Tongue (tissue), 3 donors: ENCODE measurements at places on chromosomes 6 and 20.

DNA sequence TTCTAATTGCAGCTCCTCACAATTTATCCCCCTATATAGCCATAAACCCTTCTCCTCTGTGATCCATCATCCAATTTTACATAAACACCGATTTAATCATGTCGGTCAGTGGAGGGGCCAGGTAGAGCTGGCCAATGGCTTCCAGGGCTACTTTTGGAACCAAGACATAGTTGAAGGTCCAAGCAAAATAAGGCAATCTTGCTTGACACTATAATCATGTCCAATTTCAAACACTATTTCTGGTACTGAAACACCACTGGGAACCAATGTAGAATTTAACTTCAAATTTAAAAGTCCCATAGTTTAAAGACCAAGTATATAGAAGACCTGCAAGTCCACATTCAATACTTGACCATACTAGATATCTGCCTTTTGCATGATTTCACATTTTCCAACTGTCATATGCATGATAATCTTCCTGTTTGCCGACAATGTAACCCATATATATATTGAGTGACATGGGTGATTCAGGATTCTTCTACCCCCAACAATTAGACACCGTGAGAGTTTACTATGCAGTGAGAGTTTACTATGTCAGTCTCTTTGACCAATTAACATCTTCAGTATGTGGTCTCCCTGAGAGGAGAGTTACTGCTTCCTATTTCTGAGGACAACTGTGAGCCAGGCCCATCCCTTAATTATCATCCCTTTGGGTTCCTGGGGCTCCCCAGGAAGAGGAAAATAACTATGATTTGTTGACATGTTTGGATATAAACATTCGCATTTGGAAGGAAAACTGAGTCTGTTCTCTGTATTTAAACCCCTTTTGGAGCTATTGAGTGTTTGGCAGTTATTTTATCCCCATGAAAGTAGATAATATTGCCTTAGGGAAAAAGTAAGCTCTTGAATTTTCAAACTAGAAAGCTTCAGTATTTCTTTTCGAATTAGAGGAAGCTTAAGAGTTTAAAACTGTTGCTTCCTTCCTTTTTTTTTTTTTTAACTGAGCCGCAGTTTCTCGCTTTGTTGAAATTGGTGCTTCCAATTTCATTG, 31.8 kb downstream of the SAMD3 start:
- peak; percentile 42 for DNase-seq

- DNase-seq: no peak
Measured at GRCh38 chr6:41577356-41578216, 31.4 kb downstream of the FOXP4 start.

- DNase-seq: no peak
Measured at GRCh38 chr20:8787090-8787489, 281.8 kb upstream of the PLCB4 start.

GRCh38 chr6:14871221-14871620, 374.6 kb upstream of the JARID2 start:
- DNase-seq: peak; percentile 62

- DNase-seq: no peak
Measured at GRCh38 chr6:44514576-44515193, 127.2 kb downstream of the CDC5L start.

GRCh38 chr20:7389216-7389615, 551.0 kb downstream of the HAO1 start:
- DNase-seq: no peak

- DNase-seq: no peak
Measured at GRCh38 chr6:142796571-142796970, 148.4 kb downstream of the HIVEP2 start.

- peak; percentile 84 for DNase-seq
Measured at GRCh38 chr6:4647414-4648365, 128.5 kb upstream of the CDYL start.

DNA sequence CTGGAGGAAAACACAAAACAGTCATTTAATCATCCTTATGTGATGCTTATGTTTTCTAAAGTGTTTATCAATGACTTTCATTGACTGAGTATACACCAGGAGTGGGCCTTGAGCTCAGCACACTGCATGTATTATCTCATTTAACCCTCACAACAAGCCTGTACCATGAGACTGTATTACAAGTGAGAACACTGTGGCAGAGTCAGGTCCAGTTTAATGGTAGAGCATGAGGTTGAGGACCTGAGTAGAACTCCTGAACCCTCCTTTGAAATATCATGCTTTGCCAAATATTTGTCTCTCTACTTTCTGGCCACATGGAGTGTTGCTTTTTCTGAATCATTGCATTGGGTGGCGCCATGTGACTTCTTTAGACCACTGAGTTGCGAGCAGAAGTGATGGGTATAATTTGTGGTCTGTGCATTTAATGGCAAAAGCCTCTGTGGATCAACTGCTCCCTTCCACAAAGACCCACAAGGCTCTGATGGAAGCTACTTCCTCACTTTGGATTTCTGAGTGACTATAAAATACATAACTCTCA, 65.0 kb upstream of the SIRPG start:
- no peak for DNase-seq

- DNase-seq: no peak
Measured at GRCh38 chr6:170155464-170156196, 135.2 kb downstream of the DLL1 start.

DNA sequence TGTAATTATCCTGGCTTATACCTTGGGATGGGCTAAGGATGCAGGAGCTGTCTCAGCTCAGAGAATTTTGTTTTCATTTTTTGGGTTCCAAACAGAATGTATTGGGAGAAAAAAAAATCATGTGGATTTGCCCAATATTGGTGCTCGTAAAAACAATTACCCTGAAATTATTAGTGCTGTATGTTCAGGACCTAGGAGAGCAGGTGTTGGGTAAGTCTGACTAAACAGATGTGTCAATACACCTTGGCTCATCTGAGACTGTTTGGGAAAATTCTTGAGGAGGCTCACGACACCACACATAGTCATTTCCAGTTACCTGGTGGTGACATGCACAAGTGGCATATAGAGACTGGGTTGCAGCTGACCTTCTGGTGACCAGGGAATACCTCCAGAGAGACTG, 802.1 kb upstream of the FLRT3 start:
- DNase-seq: no peak

GRCh38 chr6:6998194-6998569, 109.6 kb upstream of the RREB1 start:
- no peak for DNase-seq

DNA sequence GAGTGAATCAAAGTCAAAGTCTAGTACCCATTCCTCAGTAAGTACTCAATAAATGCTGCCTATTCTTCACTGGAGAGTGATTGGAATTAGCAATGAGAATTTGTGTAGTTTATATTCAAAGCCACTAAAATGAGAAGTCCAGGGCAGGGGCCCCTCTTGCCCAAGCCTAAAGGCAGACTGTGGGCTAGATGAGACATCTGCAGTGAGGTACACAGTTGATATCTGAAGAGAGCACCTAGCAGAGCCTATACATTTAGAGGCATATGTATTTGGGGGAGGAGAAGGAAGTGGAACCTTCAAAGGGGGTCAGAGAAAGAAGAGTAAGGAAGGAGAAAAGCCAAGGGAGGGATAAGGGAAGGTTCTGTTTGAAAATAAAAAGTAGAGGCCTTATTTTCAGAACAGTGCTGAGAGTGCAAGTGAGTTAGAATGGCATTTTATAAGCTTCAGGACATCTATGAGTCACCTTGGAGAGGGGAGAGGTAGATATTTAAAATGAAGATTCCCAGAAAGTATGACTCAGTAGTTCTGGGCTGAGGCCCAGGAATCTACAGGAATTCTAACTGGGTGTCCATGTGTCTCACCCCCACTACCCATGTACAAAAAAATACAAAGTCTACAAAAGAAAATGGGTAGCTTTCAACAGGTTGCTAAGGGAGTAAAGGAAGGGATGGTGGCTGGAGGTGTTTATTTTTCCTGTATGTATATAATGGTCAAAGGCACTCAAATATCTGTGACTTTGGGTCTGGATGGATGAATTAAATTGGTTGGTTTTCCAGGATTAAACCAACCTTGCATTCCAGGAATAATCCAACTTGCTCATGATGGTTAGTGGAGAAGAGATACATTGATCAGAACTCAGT, 135.1 kb downstream of the ZFP64 start:
- DNase-seq: no peak

DNA sequence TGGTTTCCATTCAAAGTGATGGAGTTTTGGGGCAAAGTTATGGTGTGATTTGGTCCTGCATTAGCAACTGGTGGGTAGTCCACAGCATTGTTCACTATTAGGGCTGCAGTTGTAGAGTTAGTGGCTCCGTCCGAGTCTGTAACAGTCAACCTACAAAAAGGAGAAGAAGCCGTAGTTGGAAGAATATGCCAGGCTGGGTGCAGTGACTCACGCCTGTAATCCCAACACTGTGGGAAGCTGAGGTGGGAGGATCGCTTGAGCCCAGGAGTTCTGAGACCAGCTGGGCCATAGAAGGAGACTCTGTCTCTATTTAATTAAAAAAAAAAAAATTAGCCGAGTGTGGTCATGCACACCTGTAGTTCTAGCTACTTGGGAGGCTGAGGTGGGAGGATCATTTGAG, 69.5 kb downstream of the KIAA0319 start:
- no peak for DNase-seq

DNA sequence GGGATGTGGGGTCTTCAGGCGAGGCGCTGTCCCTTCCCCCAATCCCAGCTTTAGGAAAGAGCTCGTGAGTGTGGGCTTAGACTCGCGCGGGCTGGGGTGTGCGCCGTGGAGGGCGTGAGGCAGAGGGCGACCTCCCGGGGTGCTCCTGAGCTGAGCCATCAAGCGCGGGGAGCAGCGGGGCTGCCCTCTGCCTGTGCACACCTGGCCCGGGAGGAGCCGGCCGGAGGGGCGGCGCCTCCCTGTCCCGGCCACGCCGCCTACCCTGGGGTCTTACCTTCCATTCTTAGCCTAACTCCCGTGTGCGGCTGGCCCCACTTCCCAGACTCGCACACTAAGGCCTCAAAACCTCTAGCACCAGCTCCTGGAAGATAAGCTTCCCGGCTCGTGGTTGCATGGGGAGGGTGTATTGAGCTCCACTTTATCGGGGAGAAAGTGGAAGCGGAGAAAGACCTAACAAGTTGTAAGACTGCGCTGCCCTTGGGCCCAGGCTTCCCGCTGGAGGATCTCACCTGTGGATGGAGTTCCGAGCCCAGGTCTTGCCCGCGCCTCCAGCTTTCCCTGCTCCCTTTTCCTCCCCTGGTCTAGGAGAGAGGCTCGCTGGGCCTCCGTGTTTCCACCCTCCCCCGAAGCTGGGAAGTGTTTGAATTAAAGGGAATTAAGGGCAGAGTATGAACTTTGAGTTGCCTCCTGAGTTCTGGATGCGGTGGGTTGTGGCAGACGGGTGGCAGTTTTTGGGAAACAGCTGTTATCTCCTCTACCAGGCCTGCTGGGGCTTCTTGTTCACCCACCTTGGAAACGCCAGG, 1.2 kb downstream of the DNMT3B start:
- DNase-seq: no peak

DNA sequence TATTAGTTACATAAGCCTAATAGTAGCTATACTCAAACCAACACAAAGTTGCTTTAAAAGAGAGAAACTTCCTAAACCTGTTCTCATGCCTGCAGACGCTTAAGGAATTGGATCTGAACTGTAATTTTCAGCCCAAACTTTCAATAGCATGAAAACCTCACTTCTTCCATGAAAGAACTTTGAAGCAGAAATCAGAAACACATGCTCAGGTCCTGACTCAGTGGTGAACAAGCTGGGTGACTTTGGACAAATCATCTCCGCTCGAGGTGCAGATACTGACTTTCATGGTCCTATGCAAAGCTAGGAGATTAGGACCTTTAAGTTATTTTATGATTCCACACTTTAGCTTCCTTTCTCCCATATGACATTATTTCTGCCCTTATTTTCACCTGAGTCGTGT, 36.5 kb downstream of the NOX3 start:
- DNase-seq: peak; percentile 24

GRCh38 chr6:26576929-26577719, 19.6 kb upstream of the ABT1 start:
- peak; percentile 60 for DNase-seq

DNA sequence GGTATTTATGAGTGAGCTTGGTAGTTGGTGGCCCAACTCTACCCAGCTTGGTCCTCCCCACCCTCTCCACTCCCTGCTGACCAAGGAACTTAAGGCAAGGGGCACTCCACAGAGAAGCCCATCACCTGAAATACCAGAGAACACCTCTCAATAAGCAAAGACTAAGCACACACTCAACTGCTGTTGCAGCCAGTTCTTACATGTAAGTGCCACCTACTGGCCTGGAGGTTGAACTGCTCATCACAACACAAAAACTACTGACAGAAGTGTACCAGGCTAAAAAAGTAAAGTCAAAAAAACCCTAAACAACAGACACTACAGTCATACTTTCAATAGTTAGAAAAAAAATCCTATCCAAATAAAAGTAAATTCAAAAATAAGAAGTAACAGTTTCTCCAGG, 146.2 kb downstream of the FAM83B start:
- DNase-seq: no peak

- DNase-seq: peak; percentile 47
Measured at GRCh38 chr6:36906539-36907325, 21.0 kb downstream of the C6orf89 start.

- DNase-seq: peak; percentile 79
Measured at GRCh38 chr20:1212607-1213396, 9.5 kb downstream of the C20orf202 start.

- DNase-seq: peak; percentile 55
Measured at GRCh38 chr6:89610149-89610642, 28.4 kb downstream of the LYRM2 start.

- DNase-seq: no peak
Measured at GRCh38 chr6:21200134-21200870, 393.2 kb upstream of the SOX4 start.

DNA sequence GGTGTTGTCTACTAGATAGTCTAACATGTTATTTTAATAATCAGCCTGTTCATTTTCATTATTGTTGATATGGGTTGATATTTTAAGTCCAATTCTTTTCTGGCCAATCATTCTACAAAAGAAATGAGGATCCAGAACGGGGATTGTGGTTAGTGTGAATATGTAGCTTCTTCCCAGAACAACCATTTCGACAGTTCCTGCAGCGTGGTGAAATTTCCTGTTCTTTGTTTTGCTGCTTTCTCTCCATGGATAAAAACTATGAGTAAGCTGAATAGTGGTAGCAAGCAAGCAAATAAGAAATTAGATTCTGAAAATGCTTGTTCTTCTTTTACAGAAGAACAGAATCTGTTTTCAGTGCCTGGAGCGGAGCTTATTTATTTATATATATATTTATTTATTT, 65.5 kb upstream of the F13A1 start:
- no peak for DNase-seq
